ENCODE measurements at places on chromosomes 3 and 15.

DNA sequence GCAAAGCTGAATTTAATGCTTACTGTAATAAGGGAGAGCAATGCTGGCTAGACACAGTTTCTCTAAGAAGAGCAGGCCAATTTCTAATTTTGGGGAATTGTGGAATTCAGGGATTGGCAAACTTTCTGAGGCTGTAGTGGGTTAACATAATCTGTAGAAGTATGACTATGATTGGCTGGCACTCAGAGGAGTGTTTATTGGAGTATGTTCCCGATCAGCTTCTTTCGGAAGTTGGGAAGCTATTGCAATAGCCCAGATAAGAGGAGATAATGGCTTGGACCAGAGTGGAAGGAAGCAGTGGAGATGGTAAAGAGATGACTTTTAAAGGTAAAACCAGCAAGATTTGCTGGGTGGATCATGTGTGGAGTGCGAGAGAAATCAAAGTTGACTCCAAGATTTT is 19.4 kb downstream of the TMOD3 start:
- DNase-seq: no peak

- DNase-seq: no peak
Observed at GRCh38 chr15:42353061-42353460, 6.2 kb upstream of the CAPN3 start.

DNA sequence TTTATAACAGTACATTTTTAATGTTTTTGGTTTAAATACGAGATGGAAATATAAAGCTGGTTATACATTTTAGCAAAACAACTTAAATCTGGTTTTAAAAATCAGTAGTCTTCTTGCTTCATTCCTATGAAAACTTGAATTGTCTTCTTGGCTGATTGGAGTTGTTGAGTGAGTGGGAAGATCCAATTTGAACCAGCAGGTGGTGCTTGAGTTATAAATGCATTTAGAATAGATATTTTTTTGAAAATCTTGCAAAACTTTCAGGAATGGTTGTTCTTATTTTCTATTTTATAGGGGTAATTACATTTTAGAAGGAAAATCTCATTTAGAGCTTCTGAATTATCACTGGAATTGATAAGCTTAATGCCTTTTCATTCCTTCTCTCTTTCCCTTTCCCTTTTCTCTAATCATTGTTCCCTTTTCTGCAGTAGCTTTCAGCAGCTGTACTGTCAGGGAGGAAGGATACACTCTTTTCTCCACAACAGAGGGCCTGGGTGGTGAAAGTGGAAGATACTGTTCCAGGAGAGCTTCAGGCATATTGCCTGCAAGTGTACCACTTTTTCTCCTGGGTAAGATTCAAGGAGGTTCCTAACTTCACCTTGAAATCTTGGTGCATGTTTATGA is 335.6 kb downstream of the NLGN1 start:
- DNase-seq: no peak

DNA sequence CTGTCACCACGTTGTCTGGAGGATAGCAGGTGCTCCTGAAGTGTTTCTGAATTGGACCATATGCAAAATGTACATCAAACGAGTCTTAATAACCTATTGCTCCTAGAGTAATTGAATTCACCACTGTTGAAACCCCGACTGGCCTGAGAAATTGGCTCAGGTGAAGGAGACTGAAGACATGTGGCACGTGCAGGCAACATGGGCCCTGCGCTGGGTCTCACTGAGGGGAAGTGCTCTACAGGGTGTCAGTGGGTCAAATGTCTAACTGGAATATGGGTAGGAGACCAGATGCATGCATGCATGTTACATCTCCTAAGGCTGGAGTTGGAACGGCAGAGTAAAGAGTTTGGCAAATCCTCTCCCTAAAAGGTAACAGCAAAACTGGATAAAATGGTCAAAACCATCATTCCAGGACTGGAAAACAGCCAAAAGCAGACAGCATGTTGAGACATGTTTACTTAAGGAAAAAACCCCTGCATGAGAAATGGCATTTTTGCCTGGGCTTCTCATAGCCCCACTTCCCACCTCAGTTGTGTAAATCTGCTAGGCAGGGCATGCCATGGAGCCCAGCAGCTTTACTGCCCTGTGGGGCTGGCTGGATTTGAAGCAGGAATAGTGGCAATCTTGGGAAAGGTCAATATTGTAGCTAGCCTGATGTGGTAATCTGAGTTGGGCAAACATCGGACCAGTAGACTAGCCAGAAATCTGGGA is 131.3 kb downstream of the TJP1 start:
- DNase-seq: no peak

- DNase-seq: no peak
Observed at GRCh38 chr3:170324962-170325361, 32.6 kb upstream of the SKIL start.
